CD4-positive, alpha-beta T cell treated with Interleukin-4 for 1 hour (primary cell): ENCODE measurements at places on chromosomes 4 and X.

DNA sequence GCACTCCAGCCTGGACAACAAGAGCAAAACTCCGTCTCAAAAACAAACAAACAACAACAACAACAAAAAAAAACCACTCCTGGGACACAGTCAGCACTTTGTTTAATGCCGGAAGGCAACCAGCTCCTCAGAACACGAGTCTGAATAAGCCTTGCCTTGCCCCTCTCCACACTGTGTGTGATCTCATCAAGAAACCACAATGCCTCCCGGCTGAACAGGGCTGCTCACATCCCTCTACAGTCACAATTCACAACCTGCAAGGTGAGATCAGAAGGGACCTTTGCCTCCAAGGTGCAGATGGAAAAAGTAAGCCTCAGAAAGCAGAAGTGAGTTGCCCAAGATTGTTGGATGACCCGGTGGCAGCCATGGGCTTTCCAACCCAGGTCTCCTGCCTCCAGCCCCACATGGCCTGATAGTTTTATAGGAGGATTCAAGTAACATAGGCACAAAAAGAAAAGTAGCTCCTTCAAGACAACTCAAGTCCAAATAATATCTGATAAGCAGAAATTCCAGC, 80.8 kb downstream of the JAKMIP1 start:
- no peak for DNase-seq

GRCh38 chr4:16360694-16361262, 134.5 kb upstream of the TAPT1 start:
- DNase-seq = no peak

- DNase-seq = no peak
Observed at GRCh38 chrX:104749951-104750610, 184.1 kb downstream of the IL1RAPL2 start.

DNA sequence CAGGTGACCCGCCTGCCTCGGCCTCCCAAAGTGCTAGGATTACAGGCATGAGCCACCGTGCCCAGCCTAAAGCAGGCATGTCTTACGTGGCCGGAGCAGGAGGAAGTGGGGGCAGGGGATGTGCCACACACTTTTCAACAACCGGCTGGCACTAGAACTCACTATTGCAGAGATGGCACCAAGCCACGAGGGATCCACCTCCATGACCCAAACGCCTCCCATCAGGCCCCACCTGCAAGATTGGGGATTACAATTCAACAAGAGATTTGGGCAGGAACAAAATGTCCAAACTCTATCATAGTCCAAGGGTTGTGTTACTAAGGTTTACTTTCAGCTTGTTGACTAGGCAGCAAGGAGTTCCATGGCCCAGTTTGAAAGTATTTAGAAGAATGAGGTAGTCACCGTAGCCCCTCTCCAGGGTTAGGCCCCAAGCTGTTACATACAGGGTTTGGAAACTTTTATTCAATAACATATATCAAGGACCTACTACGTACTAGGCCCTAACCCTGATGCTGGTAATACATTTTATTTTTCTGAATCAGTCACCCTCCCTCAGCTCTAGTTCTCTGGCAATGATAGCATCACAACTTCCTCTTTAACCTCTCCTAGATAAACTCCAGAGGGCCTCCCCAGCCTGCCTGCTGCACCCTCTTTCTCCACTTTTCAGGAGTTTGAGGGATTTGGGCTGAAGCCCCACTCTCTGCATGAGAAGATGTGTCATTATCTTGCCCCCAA, 18.0 kb upstream of the TBC1D14 start:
- DNase-seq = no peak

- DNase-seq = no peak
Observed at GRCh38 chr4:72471816-72472215, 97.2 kb downstream of the ADAMTS3 start.

- DNase-seq = no peak
Observed at GRCh38 chr4:145279122-145279960, 99.0 kb upstream of the OTUD4 start.
